ENCODE measurements at places on chromosomes 4 and X. TPM values are rescaled to one million over a fixed set of nuclear protein-coding genes. Genes with fewer than 3 reads are reported as not detected.

NAA11 gene
- total RNA-seq, result not detected

HSD17B13 gene
- 0.10 TPM for total RNA-seq

DNA sequence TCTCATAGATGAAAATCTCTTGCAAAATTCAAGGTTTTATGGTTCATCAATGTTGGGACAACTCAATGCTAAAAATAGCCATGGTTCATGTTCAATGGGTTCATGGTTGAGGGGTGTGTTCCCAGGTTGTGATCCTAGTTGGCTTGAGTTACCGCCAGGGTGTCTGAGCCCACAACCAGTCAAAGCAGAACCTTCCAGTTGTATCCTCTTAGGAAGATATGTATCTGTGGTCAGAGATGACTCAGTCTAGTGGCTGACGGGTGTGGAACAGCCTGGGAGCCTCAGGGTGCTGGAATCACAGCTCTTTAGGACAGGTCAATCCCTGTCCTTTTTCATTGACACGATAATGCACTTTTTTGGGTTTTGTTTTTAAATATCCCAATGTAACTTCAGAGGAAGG, 192.3 kb upstream of the NR3C2 start:
- DNase-seq, result peak; percentile 68

DNA sequence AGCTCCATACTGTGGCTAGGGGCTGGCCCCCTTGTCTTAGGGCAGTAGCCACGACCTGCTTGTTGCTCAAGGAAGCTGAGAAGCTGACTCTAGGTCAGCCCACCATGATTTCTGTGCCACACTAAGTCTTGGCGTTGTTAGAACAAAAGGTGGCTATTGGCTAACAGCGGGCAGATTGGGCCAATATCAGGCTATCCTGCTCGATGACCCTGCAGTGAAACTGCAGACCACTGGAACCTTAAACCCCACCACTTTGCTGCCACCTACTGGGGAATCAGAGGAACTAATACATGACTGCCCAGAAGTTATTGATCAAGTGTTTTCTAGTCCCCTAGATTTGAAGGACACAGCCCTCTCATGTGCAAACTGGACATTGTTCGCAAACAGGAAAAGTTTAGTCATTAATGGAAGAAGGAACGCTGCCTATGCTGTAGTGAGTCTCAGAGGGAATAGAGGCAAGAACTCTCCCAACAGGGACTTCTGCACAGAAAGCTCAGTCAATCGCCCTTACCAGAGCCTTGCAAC, 17.0 kb upstream of the PAPSS1 start:
- DNase-seq, result peak; percentile 31

DNA sequence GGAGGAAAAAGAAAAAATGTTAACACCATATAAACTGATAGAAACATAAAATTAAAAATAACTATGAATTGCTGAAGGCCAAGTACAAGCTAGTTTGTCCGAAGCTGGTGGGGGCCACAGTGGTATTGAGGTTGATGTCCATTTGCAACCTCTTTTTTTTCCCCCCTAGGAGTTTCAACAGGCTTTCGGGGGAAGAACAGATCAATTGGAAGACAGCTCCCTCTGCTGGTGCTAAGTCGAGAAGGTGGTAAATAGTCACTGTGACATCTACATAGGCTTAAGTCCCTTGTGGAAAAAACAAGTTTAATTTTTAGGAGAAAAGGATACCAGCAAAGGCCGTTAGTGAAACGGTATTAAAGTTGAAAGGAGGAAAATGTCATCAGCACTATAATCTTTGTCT, 115.7 kb upstream of the ZXDA start:
- peak; percentile 3 for DNase-seq

Measured in A172 (cell line).